ENCODE measurements at places on chromosomes 5 and 9.

DNA sequence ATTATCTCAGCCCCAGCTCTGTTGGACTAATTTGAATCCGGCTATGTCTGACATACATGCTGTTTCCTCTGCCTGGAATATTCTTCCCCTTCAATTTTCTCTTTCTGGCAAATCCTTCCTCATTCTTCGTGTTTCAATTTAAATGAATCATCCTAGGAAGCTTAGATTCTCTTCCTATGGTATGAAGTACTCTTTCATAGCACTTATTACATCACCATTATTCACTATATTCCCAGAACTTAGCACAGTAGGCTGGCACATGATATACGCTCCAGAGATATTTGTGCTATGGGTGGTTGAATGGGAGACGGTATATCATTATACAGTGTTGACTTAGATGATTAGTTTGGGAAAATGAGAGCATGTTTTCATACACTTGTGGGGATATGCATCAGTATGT lies 91.0 kb upstream of the JAK2 start:
- no peak for DNase-seq

DNA sequence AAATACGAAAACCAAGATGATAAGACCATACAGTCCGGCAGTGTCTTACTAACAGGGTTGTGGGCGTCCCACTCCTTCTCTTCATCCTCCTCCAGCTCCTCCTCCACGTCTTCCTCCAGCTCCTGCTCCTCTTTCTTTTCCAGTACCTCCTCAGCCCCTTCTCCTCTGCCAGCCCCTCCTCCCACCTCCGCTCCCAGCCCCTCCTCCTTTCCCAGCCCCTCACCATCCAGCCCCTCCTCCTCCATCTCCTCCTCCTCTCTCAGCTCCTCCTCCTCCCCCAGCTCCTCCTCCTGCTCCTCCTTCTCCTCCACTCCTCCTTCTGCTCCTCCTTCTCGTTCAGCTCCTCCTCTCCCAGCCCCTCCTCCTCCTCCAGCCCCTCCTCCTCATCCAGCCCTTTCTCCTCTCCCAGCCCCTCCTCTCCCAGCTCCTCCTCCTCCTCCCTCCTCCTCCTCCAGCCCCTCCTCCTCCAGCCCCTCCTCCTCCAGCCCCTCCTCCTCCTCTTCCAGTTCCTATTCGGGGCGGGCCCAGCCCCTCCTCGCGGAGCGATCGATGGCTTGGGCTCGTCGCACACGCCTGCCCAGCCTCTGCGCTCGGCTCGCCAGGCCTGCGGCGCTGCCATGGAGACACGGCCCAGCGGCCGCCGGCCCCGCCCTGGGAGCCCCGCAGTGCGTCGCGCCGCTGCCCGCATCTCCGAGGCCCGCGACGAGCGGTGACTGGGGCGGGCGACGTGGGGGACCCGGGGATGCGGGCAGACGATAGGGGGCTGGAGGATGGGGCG lies at the start of gene BRD3OS:
TSS of gene BRD3OS (plus strand) at position 654 of the 778 bp plus-strand sequence. CDS start 1,267 bp downstream, outside the sequence.
- DNase-seq, result peak; percentile 93

DNA sequence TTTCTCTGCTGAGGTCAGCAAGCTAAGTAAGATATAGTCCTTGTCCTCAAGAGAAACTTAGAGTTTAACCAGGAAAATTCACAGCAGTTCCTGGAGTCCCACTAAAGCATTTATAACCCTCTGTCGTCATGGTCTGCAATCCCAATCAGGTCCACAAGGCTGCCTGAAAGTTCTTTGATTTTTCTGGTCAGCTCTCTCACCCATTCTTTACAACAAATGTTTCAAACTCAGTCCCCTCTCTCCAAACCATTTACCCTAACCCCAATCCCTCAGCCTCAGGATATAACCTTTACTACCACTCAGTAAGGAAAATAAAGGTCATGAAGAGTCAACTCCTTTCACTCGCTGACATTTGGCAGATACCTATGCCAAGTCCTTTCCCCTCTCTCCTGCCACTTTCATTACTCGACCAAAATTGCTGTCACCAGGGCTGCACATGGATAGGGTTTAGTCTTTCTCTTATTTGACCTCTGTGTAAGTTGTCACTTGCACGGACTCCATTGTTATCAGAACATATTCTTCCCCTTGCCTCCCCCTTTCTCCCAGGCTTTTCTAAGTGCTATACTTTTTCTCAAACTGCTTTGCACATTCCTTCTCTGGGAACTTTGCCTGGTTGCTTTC lies 936.6 kb downstream of the NR2F1-AS1 start:
- no peak for DNase-seq

- DNase-seq, result no peak
Observed at GRCh38 chr5:45847877-45848276, 151.7 kb upstream of the HCN1 start.

GRCh38 chr9:89524963-89525362 lies 27.1 kb upstream of the SEMA4D start:
- DNase-seq, result no peak

DNA sequence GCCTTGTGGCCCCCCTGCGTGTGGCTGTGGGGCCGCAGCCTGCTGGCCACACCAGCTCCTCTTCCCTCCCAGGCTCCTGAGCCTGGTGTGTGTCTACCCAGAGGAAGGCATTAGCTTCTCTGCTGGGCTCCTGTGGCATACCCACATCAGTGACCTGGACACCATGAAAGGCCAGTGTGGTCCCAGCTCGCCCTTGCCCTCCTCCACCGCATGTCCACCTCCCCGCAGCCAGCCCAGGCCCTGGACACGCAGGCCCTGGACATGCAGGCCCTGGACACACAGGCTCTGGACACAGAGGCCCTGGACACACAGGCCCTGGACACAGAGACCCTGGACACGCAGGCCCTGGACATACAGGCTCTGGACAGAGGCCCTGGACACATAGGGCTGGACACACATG lies 153.4 kb upstream of the PPP1R26 start:
- DNase-seq, result no peak

GRCh38 chr9:134930398-134930797 lies 12.7 kb upstream of the FCN1 start:
- DNase-seq, result no peak

DNA sequence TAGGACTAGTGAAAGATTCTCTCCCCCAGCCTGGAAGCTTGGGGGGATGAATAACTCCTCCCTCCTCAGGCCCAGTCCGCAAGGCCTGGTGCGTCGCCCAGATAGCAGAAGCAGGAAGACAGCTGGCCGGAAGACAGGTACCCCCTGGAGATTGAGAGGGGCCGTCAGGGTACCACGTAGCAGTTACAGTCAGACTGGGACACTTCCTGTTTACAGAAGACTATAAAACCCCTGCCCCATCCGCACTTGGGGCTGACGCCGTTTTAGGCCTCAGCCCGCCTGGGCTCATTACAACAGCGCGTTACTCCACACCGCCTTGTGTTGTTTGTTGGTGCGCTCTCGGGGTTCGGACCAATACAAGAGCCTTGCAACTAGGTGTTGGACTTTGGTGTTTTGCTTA lies 15.4 kb downstream of the SEMA6A start:
- DNase-seq, result no peak

DNA sequence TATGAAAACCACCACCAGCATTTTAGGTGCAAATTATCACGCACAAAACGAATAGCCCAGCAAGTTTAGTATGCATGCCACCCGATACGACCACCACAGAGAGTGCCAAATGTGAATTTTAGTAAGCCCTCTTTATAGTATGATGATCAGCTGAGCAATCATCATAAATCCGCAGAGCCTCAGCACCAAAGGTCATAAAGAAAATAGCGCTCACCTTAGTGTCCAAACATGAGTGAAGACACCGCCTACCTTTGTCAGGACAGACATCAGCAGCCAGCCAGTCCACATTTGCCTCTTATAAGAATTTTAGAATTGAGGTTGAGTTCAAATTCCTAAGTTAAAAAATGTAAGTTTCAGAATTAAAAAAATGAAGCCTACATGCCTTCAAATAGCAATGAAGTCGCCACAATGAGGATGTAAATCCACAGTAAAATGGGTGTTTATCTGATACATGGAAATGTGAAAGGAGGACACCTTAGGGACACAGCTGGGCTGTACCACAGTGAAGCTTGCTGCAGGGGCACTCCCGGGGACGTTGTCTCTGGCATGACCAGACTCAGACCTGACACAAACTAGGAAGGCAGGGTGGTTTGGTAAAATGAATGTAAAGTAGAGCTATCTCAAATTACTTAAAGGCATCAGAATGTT lies 149.0 kb downstream of the AUH start:
- no peak for DNase-seq

DNA sequence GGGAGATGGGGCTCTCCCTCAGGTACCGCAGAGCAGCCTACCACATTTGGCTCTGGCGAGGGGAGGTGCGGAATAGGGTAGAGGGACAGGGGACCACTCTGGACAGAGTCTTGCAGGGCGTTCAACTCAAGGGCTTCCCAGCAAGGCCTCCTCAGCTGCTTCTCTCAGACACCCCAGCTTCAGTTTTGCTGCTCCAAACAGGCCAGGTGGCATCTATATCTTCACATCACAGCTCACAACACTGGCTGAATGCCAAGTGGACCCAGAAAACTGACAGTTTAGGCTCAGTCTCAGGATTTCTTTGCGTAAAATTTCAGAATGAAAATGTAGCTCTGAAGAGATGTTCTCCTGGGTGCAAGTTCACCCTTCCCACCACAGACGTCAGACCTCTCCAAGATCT lies 592.6 kb upstream of the ADAMTS16 start:
- no peak for DNase-seq
